ENCODE measurements at places on chromosomes 1 and 21.
A peak's percentile ranks its signal among the peaks of the same experiment; 100 is the strongest.

DNA sequence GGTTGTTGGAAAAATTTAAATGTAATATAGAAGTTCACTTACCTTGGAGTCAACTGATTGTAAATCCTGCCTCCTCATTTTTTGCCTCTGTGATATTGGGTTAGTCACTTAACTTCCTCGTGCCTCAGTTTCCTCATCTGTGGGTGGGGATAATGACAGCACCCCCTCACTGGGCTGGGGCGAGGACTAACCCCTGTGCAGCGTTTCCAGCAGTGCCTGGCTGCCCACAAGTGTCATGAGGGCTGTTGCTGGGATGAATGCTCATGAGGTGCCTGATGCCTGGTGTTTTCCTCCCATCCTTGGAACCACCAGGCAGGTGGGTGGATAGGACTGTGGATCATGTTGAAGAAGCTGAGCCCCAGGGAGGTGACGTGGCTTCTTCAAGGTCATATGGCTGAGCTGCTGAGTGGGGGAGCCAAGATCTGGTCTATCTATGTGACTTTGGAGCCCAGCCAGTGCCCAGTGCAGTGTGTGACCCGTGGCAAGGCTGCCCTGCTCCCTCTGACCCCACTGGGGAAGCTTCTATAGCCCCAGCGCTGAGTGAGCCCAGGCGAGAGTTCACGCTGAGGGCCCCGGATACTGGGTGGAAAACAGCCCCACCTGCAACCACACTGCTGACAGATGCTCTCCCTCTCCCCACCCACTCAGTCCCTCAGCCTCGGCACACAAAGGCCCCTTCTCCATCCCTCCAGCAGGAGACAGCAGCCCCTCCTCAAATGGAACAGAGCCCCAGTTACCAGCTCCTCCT is 446.0 kb downstream of the PTPRU start:
- DNase-seq: no peak

GRCh38 chr21:25507522-25507921 is 99.8 kb downstream of the MRPL39 start:
- DNase-seq: no peak

DNA sequence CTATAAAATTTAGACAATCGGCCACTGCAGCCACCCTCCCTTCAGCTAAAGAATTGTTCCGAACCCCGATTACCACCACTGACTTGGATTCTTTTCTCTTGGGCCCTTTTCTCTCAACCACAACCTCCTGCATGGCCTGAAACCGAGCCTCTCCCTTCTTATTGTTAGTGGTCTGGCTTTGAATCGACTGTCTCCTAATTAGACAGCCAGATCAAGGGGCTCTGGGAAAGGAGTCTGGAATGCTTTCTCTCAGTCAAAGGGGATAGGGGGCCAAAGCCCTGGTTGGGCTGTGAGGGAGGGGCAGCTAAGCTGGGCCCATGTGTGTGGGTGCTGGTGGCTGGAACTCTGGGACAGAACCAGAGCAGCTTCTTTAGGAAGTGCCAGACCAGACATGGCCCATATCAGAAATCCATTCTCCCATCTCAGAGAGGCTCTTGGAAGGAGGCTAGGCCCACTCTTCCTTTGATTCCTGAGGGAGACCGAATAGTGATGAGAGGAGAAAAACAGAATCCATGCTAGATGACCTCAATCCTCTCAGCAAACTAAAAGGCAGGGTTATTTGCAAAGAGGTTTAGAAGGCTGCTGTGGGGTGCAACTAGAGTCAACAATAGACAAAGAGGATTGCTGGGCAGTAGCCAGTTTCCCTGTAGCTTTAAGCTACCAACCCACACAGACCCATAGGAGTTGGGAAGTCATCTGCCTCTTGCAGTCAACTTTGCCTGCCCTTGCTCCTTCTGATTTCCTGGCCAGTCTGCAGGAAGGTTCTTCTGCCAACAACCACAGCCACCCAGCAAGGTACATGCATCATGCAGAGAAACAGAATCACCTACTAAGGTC is 117.6 kb downstream of the AK5 start:
- DNase-seq: peak; percentile 25

DNA sequence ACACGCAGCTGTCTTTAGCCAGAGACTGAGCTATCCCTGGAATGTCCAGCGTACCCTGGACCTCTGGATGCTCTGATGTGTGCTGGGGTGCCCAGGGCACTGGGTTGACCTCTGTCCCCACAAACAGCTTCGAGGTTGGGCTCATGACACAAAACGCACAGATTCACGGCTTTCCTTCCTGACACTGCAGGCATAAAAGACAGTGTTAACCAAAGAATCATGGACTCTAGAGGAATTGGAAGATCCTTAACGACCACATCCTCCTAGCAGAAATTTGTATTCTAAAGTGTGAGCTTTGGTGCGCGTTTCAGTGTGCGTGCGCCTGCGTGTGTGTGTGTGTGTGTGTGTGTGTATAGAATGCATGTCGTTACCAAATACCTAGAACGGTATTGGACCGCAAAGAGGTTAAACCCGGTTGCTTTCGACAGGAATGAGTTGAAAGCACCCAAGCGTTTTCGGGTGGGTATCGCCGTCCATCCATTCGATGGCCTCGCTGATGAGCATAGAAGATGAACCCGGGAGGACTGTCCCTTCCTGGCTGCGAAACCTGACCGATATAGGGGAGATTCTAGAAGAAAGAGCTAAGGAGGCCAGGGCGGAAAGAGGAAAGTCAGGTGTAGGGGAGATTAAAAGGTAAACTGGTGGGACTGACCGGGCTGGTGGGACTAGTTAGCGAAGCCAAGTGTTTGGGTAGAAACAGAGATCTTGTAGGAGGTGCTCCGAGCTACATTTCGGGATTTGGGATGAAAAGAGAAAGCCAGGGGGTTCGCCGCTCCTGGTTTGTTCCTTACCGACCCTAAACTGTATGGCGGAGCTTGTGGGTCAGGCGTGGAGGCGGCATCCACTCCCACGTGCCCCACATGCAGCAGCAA is 6.8 kb upstream of the LHX9 start:
- DNase-seq: no peak

- no peak for DNase-seq
Observed at GRCh38 chr1:224884361-224884801, 45.1 kb upstream of the DNAH14 start.

- peak; percentile 1 for DNase-seq
Observed at GRCh38 chr1:100606438-100606837, 68.5 kb downstream of the GPR88 start.

DNA sequence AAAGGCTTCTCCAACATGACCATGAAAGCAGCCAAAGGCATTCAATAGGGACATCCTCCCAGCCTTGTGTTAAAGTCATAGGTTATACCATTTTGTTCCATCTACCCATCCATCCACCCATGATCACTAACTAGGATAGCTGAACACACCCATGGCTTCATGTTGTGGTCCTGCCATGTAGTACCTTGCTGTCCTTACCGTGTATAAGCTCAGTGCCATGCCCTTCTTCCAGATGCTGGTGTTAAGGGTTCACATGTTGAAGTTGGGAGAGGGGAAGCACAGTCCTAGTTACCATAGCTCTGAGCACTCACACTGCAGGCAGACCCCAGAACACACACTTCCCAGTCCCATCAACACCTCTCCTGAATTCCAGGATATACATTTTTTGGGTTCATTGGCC is 51.5 kb downstream of the ATP5PO start:
- no peak for DNase-seq

DNA sequence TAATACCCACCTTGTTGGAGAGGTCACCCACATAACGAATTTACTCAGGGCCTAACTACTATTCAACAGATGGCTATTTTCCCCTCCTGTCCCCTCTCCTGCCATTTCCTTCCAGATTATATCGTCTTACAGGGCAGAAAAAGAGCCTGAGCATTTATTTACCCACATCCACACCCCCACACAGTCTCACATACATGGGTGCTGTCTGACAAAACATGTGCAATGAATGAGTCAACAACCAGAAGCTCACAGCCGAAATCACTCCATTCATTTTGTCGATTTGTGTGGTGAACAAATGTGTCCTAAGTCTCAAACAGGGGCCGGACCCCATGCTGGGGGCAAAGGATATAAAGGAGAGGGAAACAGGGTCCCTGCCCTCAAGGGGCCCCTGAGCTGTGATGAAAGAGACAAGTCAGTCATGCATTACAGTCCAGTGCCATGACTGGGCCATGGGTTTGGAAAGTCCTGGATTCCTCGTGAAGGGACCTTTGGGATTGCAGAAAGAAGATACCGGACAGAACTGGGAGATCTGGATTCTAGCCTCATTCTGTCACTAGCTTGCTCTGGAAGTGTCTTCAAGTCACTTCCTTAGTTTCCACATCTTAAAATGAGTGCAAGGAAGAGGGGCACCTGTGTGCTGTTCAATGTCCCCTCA is 16.4 kb upstream of the ZNF683 start:
- DNase-seq: no peak

GRCh38 chr1:183235503-183235902 is 49.4 kb downstream of the LAMC2 start:
- DNase-seq: no peak

DNA sequence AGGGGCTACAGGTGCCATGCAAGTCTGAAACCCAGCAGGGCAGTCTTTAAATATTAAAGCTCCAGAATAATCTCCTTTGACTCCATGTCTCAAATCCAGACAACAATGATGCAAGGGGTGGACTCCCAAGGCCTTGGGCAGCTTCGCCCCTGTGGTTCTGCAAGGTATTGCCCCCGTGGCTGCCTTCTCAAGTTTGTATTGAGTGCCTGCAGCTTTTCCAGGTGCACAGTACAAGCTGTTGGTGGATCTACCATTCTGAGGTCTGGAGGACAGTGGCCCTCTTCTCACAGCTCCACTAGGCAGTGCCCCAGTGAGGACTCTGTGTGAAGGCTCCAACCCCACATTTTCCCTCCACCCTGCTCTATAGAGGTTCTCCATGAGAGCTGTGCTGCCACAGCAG is 3.7 kb upstream of the MROH9 start:
- DNase-seq: no peak
